ENCODE measurements at places on chromosomes 7 and 10.
A peak's percentile ranks its signal among the peaks of the same experiment; 100 is the strongest.

GRCh38 chr7:44716205-44716604 lies 32.4 kb upstream of the ZMIZ2 start:
- DNase-seq = no peak

DNA sequence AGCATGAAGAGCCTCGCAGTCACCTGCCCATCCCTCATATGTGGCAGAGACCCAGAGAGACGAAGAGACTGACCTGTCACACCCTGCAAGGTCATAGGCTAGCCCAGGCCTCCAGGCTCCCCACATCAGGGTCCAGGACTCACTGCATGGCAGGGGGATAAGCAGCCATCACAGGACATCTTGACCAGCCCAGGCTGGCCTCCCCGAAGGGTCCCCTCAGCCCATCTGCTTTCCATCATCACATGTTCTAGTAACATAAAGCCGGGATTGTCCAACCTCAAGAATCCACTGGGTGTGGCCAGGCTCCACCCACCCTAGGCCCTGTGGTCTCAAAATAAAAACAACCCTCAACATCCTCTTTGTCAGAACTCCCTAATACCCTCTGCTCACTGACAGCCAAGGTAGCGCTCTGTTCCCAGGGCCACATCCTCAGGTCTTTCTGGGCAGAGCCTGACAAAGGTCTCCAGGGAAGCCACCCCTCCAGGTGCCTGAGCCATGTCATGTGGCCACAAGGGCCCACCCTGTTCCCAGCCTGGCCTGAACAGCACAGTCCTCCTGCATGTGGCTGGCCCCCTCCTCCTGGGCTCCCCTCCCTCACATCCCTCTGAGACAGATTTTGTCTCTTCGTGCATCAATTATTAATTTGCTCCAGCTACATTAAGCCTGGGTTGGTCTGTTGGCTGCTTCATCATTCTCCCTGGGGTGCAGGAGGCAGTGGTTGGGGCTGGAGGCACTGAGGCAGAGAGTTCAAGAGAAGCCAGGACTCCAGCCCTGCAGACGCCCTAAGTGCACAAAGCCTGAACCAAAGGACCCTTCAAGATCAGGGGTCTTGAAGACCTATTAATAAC lies 131.8 kb upstream of the UNC5B start:
- no peak for DNase-seq

GRCh38 chr10:77377678-77378352 lies 259.8 kb downstream of the KCNMA1 start:
- DNase-seq = no peak

GRCh38 chr10:6665847-6666246 lies 85.8 kb upstream of the PRKCQ start:
- no peak for DNase-seq

GRCh38 chr10:47423476-47423875 lies 39.4 kb upstream of the ZNF488 start:
- DNase-seq = no peak

- DNase-seq = peak; percentile 51
Measured at GRCh38 chr10:29736366-29737073, 101.7 kb upstream of the SVIL start.

DNA sequence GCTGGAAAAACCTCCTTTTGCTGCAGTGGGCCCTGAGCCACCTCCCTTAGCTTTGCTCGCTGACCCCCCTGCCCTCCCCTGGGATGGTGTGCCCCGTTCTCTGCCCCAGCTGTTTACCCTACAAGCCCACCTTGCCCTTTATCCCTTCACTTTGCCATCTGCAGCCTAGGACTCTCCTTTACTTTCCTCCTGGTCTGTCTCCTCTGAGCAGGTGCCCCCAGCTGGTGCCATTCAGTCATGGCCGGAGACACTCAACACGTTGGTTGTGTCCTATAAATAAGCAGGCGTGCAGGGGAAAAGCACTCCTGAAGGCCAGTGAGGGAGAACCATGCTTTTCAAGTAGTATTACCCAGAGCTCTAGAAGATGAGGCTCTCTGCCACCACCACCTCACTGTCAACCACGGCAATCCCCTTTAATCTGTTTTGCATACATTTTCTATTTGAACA lies 6.1 kb downstream of the RASSF4 start:
- no peak for DNase-seq

GRCh38 chr10:5887641-5888040 lies 2.1 kb downstream of the ANKRD16 start:
- no peak for DNase-seq

GRCh38 chr10:70834441-70835151 lies 18.8 kb downstream of the SGPL1 start:
- DNase-seq = no peak

- no peak for DNase-seq
Measured at GRCh38 chr10:44902941-44903545, 8.1 kb upstream of the TMEM72 start.

DNA sequence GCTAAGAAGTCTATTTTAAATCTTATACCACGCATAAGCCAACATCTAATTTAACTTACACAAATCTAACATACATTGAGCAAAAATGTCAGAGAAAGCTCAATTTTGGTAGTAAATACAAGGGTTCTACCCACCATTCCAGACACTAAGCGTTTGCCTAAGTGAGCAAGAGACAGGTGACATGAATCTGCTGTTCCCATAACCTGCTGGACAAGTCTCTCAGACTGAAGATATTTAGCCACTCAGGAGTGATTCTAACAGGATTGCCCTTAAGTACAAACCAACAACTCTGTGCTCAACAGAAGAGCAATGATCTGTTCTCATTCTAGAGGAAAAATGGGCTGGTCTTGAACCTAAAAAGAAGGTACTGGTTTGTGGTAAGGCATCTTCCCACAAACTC lies 18.8 kb downstream of the EZH2 start:
- no peak for DNase-seq

DNA sequence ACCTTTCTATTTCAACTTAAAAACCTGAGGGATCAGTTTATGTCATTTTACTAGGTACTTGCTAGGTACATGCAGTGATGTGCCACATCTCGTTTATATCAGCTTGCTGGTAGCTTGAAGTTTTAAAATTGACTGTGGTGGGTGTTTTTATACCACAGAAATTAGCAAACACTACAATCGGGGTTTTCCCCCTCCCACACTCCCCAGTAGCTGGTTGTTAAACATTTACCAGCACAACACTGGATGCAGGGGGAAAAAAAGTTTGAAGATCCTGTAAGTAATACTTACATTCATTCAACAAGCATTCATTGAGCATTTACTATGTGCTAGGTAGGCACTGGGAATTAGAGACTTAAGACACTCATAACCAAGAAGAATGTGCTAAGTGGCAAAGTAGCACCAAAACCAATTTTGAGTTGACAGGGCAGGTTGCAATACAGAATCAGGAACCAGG lies 32.6 kb downstream of the USP6NL start:
- no peak for DNase-seq

- no peak for DNase-seq
Measured at GRCh38 chr7:100127866-100128636, 1.3 kb downstream of the MBLAC1 start.

DNA sequence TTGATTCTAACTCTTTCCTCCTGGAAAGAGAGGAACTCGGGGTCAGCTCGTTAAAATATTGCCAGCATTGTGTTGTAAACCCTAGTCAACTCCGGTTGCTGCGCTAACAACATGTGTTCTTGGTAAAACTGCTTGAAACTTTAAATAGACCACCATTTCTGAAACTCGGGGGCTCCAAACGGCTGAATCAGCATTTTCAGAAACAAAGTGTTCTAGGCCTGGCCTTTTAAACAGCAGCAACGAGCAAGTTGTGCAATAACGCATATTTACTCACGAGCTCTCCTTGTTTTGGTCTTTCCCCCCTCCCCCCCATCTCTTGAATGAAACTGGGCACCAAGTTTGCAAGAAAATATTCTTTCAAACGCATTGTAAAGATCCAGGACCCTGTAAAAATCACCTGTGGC lies 9.2 kb upstream of the GRB10 start:
- DNase-seq = no peak

- DNase-seq = no peak
Measured at GRCh38 chr10:113612154-113612553, 51.7 kb downstream of the NRAP start.

DNA sequence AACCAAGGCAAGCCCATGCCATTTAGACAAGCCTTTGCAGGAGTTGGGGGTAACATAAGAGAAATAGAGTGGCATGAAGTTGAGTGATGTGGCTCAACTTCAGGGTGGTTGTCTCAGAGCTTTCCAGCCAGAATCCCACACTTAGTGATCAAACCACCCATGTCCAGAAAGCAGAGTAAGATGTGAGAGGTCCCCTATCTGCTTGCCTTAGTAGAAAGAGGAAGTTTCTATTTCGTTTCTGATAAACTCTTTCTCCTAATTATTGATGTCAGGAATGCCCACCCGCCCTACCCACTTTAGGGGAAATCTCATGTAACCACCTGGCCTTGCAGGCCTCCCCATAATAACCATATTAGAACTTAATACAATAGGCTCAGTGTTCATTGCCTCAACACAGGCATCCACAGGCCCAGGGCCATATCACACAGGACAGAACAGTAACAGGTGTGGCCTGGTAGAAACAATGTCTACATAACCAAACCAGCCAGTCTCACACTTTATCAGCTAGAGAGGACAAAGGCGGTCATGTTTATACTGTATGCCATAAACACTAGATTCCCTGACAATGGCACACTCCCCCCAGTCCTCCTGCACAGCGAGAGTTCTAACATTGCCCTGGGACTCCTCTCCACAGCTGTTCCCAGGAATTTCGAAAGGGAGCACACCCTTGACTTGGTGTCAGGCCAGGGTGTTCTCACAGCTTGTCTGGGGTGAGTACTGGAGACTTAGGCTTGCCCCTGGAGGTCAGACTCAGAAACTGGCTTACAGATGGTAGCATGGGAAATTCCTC lies 364.4 kb downstream of the CXCL12 start:
- no peak for DNase-seq

DNA sequence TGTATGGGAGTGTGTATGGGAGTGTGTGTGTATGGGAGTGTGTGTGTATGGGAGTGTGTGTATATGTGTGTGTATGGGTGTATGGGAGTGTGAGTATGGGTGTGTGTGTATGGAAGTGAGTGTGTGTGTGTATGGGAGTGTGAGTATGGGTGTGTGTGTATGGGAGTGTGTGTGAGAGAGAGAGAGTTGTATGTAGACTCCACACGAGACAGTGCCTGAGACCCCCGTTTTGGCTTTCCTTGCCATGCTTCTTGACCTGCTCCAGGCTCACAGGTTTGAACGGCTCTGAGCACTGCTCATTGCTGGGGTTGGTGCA lies 49.7 kb downstream of the COL17A1 start:
- DNase-seq = no peak

- no peak for DNase-seq
Measured at GRCh38 chr7:124390301-124390700, 357.4 kb upstream of the TMEM229A start.

DNA sequence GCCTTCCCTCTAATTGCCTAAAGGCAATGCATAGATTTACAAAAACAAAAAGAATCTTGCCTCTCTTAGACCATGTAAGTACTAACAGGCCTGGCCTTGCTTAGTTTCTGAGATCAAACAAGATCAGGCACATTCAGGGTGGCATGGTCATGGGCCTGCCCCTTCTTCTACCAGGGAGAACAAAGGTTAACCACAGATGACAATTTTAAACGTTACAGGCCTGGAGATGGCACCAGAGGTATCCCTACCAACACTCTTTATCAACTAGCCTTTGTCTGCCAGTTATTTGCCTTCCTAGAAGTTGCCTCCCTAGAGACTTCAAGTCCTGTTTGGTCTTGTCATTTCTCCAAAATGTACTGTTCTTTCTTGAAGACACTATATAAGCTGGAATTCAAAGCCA lies 252.6 kb downstream of the DOCK4 start:
- DNase-seq = no peak

GRCh38 chr7:85186521-85187241 lies at the start of gene SEMA3D:
SEMA3D (minus strand) TSS chr7:85187056; CDS start chr7:85121891, 65,165 bp downstream.
- peak; percentile 88 for DNase-seq

DNA sequence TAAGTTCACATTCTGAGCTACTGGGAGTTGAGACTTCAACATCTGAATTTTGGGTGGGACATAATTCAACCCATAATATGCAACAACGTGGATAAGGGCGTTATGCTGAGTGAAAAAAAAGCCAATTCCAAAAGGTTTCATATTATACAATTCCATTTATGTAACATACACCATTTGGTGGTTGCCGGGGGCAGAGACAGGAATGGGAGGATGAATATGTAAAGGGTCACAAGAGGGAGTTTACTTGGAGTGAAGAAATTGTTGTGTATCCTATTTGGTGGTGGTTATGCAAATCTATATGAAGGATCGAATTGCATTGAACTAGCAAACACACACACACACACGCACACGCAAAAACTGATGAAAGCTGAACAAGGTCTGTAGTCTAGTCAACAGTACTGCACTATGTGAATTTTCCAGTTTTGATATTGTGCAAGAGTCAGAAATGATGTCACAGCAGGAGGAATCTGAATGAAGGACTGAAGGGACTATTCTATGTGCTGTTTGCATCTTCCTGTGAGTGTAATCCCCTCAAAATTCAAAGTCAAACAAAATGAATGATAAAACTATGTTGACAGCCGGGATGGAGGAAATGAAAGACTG lies 249.2 kb upstream of the HABP2 start:
- no peak for DNase-seq

DNA sequence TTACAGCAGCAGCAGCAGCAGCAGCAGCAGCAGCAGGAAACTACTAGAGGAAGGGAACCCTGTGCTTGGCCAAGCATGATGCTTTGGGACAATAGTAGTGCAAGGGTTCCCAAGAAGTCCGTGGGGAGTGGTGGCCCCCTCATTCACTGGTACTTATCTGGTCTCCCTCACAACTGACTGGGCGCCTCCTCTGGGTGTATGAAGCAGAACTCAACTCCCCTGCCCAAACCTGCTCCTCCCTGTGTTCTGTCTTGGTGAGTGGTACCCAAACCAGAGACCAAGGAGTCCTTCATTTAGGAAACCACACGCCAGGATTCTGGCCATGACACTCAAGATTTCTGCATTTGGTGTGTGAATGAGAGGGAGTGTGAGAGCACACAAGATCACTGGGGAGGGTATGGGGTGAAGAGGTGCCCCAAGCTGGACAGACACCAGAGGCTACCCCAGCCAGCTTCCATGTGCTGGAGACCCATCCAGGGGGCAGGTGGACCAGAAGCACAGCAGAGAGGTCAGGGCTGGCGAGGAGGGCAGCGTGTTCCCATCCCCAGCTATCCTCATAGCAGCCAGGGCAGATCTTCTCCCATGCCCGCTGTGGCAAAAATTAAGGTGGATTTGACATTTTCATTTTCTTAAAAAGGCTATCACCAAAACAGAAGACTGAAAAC lies 10.6 kb upstream of the ZNF777 start:
- no peak for DNase-seq

- no peak for DNase-seq
Measured at GRCh38 chr7:137818036-137818435, 28.7 kb downstream of the DGKI start.

GRCh38 chr7:50466815-50467585 lies 16.9 kb upstream of the FIGNL1 start:
- no peak for DNase-seq

DNA sequence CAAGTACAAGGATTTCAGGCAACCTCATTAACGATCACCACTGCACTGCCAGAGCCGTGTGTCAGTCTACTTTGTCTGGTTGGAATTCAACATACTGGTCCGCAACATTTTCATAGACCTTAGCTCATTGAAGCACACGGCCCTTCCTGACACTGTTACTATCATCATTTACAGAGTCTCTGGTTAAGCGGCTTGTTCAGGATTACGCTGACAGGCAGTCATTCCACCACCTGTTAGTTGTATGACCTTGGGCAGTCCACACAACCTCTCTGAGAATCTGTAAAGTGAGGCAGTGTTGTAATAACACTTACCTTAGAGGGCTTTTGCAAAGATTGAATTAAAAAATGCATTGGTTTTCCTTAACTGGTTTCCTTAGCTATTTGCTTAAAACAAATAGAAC lies 112.6 kb downstream of the AOAH start:
- no peak for DNase-seq
